ENCODE measurements at places on chromosomes 3 and 15.

- no peak for DNase-seq
Measured at GRCh38 chr3:89912031-89912430, 804.6 kb downstream of the EPHA3 start.

DNA sequence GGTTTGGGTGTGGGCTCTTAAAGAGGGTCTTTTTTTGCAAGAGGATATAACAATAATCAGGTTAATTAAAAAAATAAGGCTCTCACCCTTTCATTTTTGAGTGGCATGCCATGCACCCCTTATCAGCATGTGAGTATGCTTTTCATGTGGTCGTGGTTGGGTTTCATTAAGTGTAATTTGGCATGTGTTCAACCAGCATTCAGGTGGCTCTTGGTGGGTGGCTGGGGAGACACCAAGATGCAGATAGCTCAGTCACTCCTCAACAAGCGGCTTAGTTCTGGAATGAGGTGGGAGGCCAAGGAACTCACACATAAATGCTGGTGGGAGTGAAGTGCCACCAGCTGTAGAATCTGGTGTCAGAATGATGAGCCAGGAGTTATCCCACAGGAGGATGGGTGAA lies 66.8 kb downstream of the FLNB start:
- no peak for DNase-seq

DNA sequence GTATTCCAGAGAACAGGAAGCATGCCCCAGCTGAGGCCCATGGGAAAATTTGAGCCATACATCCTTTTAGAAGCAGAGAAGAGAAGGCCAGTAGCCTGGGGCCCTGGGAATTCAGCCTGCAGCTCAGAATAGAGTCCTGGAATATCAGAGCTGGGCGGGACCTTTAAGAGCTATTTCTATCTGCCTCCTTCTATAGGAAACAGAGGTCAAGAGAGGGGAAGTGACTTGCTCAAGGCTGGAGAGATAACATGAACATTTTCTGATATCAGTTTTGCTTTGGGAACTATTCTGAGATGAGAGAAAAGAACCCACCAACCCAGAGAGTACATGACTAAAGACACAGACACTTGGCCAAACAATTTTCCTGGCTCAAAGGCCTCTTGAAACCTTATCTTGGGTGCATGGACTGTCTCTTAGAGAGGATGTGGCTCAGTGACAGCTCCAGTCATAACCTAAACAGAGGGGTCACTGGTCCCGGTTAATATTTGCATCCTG lies 26.0 kb downstream of the MASP1 start:
- no peak for DNase-seq

- DNase-seq, result no peak
Measured at GRCh38 chr3:72042397-72043203, 257.7 kb upstream of the PROK2 start.

DNA sequence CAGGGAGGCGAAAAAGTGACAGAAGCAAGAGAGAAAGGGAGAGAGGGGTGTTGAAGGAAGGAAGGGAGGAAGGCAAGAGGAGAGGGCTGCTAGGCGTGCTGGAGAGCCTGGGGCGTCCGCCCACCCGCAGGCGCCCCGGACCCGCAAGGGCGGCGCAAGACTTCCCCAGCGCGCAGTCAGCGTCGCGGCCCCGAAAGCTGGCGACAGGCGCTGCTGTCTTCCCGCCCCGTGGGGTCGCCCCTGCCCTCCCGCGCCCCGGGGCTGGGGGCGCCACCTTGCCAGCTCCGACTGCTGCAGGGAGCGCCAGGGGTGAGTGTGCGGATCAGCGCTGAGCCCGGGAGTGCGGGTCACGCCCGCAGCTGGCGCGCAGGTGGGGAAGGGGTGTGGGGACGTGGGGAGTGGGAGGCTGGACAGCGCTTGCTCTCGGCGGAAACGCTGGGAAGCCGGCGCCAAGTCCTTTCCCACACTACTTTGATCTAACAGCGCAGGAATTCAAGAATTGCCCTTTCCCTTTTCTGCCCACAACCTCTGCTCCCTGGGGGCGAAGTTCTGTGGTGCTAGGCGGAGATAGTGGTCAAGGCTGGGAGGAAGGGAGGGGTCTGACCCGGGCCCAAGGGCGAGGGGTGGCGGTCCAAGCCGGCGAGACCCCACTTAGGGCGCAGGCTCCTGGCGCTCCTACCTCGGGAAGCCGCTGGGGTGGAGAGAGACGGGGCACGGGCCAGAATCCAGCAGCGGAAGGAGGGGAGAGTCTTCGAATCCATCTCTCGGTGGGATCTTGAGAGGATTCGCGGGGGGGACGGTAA lies 266.1 kb downstream of the CGGBP1 start:
- no peak for DNase-seq

- DNase-seq, result no peak
Measured at GRCh38 chr3:187758318-187758955, 13.2 kb upstream of the BCL6 start.

DNA sequence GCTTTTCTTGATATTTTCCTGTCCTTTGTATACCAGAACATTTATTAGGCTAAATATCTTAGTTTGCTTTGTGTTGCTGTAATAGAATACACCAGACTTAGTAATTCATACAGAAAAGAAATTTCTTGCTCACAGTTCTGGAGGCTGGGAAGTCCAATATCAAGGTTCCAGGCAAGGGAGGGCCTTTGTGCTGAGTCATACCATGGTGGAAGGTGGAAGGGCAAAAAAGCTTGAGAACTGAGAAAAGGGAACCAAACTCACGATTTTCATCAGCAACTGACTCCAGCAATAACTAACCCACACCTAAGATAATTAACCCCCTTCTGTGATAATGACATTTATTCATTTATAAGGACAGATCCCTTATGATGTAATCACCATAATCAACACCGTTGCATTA lies 496.9 kb upstream of the SUCLG2 start:
- DNase-seq, result no peak

- DNase-seq, result no peak
Measured at GRCh38 chr3:148332509-148332908, 365.2 kb upstream of the AGTR1 start.

GRCh38 chr15:23588268-23588667 lies 22.8 kb downstream of the MKRN3 start:
- DNase-seq, result no peak

DNA sequence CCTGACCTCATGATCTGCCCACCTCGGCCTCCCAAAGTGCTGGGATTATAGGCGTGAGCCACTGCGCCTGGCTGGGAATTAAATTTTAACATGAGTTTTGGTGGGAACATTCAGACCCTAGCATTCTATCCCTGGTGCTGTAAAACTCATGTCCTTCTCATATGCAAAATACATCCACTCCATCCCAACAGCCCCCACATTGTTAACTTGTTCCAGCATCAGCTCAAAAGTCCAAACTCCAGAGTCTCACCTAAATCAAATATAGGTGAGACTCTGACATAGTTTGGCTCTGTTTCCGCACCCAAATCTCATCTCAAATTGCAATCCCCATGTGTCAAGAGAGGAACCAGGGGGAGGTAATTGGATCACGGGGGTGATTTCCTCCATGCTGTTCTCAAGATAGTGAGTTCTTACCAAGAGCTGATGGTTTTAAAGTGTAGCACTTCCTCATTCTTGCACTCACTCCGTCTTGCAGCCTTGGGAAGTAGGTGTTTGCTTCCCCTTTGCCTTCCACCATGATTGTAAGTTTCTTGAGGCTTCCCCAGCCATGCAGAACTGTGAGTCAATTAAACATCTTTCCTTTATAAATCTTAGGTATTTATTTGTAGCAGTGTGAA lies 96.2 kb upstream of the PLCL2 start:
- no peak for DNase-seq

DNA sequence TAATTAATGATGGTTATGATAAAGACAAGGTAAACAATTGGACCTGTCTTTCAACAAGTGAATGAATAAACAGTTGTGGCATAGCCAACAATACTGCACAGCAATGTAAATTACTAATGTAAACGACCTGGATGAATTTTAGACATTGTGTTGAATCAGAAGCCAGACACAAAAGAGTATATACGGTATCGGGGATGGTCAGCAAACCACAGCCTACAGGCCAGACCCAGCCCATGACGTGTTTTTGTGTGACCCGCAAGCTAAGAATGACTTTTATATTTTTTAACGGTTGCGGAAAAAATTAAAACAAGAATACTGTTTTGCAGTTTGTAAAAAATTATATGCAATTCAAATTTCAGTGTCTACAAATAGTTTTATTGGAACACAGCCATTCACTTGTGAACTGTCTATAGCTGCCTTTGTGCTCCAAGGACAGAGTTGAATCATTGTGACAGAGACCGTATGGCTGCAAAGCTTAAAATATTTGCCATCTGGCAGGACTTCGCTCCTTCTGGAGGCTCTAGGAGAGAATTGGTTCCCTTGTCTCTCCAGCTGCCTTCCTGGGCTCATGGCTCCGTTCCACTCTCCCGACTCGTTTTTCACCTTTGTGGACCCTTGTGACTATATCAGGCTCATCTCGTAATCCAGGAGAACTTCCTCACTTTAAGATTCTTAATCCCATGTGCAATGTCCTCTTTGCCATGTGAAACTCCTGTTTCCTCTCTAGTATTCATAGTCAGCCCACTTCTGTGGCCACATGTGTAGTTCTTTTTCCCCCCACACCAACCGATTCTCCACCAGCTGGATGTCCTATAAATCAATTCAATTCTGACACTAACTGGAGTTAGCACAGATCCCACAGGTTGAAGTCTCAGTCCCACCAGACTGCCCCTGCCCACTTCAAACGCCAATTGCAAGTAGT lies 72.7 kb downstream of the CMTM8 start:
- no peak for DNase-seq

DNA sequence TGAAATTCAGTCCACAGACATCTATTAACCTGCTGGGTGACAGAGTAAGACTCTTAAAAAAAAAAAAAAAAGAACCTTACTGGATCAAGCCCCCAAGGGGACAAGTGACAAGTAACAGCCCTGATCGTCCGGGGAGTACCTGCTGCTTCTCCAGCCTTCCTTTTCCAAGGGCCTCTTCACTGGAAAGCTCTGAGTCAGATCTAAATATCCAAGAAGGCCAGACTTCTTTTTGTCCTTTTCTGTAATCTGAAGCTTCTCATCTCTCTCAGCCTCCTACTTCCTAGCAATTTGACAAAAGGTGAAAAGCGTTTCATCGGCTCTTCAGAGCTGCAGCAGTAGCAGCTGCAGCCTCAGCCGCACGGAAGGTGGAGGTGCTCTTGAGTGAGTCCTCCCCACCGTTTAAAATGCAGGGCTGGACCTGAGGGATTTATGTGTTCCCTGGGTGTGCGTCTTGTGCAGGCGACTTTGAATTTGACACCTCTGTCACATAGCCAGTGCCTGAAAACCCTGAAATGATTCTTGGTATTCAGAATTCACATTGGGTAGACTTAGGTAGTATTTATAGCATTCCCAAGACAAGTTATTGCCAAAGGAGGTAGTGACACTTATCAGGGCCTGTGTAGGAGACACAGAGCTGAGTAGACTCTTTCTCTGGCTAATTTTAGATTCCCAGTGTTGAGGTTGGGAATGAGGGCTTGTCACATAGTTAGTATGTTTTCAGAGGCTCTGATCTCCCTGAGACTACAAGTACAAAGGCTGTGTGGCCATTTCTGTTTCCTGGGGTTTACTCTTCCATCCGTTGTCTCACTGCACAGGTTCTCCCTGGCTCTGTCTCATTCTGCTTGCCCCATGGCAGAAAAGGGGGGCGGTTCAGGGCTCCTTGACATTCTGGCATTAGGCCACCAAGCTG lies 291.2 kb upstream of the C2CD4B start:
- no peak for DNase-seq

DNA sequence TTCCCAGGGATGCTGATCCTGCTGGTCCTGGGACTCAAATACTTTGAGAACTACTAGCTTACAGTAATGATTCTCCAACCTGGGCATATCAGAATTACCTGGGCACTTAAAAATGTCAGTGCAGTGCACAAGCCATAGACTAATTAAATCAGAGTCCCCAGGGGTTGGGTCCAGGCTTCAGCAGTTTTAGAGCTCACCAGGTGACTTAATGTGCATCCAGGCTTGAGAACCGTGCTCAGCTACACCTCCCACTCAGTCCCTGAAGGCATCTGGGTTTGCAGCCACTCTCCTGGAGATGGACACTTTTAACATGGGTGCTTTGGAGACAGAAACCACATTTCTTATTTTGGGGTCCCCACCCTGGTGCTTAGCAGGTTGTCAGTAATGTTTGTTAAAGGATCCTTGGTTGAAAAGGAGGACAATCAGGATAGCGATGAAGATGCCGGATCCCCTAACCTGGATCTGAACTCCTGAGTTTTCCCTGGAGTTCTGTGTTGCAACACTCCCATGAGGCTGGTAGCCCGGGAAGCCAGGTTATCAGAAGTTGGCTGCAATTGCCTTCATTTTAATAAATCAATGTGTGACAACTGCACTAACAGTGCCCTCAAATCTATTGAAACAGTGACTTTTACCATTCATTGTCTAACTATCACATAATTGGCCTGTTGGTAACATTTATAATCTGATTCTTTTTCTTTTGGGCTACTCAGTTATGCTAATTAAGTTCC lies 48.1 kb downstream of the BFSP2 start:
- DNase-seq, result no peak

- DNase-seq, result no peak
Measured at GRCh38 chr15:68815598-68815997, 5.1 kb downstream of the ANP32A start.

DNA sequence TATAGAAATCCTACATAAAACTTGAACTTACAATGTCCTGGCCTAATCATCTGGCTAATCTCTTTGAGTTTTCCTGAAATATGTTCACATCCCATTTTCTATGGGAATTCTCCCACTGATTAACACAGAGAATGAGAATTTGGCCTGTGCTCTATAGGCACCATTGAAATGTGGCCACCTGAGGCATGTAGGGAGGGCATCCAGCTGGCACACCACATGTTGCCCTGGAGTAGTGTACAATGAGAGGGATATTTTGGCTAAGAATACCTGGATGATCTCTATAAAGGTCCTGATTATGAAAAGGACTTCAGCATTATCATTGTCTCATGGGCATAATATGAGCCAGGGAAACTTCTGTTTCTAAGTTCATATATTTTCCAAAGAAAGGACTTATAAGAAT lies 324.0 kb downstream of the ZBTB20 start:
- no peak for DNase-seq

DNA sequence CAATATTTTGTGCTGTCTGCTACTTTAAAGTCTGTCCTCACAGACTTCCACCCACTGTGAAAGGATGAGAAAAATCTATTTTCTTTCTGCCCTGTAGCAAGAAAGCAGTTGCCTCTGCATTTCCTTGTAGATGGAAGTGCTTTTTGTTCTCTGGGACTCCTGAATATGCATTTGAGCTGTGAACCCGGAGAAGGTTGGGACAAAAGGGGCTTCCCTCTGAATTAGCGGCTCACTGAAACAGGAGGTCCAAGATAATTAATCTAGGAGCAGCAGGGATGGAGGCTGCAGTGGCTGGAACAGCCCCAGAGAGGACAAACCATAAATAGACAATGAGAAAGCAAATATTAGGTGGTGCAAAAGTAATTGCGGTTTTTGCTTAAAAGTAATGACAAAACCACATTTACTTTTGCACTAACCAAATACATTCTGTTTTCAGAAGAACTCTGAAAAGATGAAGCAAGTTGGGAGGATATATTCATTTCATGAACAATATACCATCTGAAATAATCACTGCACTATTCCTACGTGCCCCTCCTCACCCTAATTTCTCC lies 143.4 kb upstream of the KBTBD8 start:
- DNase-seq, result no peak

- DNase-seq, result no peak
Measured at GRCh38 chr3:15266510-15267376, 60.7 kb downstream of the CAPN7 start.

All from GM20000 (cell line).